ENCODE measurements at places on chromosomes 1 and 21. TPM values are rescaled to one million over a fixed set of nuclear protein-coding genes. Genes with fewer than 3 reads are reported as not detected.

DNA sequence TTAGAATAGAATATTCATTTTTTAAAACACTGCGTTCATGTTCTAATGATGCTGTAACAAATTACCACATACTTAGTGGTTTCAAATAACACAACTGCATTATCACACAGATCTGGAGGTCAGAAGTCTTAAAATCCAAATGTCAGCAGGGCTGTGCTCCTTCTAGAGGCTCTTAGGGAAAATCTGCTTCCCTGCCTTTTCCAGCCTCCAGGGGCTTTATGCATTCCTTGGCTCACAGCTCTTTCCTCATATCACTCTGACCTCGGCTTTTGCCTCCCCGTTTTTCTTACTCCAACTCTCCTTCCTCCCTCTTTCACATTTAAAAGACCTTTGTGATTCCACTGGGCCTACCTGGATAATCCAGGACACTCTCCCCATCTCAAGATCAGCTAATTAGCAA lies 18.6 kb upstream of the FMN2 start:
- no peak for DNase-seq

- DNase-seq = no peak
Observed at GRCh38 chr1:75993661-75994060, 61.5 kb upstream of the ASB17 start.

DNA sequence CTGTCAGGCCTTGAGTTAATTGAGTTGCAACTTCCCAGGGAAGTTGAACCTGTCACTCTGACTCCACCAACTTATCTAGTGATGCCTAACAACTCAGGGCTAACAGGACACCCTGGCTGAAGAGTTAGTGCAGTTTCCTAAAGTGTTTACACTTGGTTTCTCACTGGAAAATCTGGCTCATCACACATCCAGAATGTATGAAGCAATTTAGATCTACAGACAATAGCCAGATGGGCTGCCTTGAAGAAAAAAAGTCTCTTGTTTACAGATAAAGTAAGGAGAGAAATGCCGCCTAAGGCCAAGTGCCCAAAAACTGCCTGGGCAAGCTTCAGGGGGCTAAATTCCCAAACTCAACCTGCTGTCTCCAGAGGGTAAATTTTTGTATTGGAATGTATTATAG lies 446.3 kb upstream of the NCAM2 start:
- DNase-seq = no peak

- DNase-seq = no peak
Observed at GRCh38 chr1:40755067-40755466, 28.5 kb upstream of the KCNQ4 start.

Gene LCE2C
- not detected for total RNA-seq

Gene SPRR2G
- not detected for total RNA-seq

- no peak for DNase-seq
Observed at GRCh38 chr1:115214098-115214497, 124.0 kb downstream of the NGF start.

DNA sequence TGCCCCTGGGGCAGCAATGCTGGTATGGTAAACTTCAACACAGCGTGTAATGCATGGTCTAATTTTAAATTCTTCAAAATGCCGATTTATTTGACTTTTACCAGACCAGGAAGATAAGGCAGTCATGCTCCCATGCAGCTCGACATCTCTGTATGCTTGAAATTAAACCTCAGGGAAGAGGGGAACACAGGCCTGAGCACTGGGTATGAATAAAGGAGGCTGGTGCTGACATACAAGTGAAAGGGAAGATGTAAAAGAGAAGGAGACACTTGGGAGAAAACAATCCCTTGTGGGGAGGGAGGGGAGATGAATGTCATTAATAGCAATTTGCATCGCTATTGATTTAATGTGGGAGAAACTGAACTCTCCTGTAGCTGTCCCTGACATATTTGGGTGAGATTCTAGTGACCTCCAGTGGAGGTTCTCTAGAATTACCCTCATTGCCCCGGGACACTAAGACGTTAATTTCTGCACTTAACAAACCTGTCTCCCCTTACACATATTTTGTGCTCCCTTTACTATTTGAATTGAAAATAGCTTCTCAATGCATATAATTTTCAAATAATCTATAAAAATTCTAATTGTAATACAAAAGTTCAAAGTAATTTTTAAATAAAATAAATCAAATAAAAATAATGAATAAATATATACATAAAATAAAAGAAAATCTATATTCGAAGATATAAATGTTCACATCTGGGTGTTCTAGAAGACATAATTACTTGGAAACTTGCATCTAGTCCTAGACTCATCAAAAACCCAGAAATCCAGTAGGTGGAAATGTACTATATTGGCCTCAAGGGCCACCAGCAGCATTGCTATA lies 283.1 kb downstream of the LMX1A start:
- DNase-seq = no peak

GRCh38 chr1:84347932-84348555 lies 46.5 kb downstream of the SAMD13 start:
- peak; percentile 22 for DNase-seq

DNA sequence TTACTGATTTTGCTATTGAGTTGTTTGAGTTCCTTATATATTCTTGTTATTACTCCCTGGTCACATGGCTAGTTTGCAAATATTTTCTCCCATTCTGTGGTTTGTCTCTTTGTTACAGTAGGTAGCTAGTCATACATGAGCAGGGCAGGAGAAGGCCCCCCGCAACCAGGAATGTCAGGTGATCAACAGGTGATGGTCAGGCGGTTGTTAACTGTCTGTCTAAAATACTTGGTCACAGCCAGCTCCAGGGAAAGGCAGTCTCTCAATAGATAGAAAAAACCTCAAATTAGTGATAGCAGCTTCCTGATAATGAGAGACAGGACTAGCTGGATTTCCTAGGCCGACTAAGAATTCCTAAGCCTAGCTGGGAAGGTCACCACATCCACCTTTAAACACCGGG lies 217.9 kb downstream of the RHOU start:
- DNase-seq = no peak

GRCh38 chr1:223144431-223144830 lies 1.4 kb upstream of the TLR5 start:
- DNase-seq = no peak

DNA sequence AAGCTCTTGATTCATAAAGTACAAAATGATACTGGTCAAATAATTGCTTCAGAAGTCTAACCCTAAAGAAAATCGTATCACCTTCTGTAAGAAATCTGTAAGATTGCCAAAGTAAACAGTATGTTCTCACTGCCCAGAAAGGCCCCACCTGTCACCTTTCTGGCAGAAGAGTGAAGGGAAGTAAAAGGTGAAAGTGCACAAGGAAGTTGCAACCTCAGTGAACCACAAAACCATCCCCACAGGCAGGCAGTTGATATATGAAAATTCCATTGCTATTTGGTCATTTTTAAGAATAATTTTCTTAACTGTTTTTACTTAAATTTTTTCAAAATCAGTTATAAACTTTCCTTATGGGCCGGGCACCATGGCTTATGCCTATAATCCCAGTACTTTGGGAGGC lies 48.5 kb upstream of the FBXO28 start:
- DNase-seq = no peak

DNA sequence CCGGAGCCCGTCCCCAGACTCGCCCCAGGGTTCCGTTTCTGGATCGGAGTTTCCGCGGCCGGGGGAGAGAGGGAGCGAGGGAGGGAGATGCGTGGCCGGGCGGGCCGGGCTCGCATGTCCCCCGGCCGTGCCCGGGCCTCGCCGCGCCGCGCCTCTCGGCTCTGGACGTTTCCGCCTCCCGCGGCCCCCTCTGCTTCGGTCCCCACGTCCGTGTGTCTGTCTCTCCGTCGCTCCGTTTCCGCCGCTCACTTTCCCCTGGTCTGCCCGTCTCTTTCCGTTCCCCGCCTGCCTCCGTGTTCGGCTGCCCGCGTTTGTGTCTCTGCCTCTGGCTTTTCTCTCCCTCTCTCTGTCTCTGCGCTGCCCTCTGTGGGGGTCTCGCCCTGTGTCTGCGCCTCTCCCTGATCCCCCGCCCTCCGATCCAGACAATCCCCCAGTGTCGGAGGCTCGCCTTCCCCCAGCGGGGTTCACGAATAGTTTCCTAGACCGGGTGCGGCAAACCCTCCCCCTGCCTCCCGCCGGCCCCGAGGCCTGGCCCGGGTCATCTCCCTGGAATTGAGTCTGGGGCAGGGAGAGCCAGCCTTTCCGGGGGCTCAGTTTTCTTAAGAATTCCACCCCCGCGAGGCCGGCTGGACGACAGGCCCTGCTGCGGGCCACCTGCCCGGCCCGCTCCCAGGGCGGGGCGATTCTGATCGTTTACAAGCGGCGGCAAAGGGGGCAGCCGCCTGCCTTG lies 735 bp downstream of the NBL1 start:
- DNase-seq = peak; percentile 54

- no peak for DNase-seq
Observed at GRCh38 chr1:114196992-114197907, 43.6 kb upstream of the SYT6 start.

- DNase-seq = no peak
Observed at GRCh38 chr21:16842696-16843035, 670.2 kb upstream of the CXADR start.

- no peak for DNase-seq
Observed at GRCh38 chr1:26779098-26779668, 8.6 kb upstream of the PIGV start.
